ENCODE measurements at places on chromosomes 5 and 9. TPM values are rescaled to one million over a fixed set of nuclear protein-coding genes. Genes with fewer than 3 reads are reported as not detected.

Gene ROR2
- under 0.01 TPM for total RNA-seq

Gene NPDC1
- 29.2 TPM for total RNA-seq

Gene PCSK1
- total RNA-seq, result 0.61 TPM

Gene CA9
- 0.15 TPM for total RNA-seq

Gene HSPB3
- not detected for total RNA-seq

Gene PLAC8L1
- total RNA-seq, result not detected

Gene CRB2
- total RNA-seq, result not detected

Gene ZFR
- total RNA-seq, result 72.5 TPM

Gene LAMC3
- under 0.01 TPM for total RNA-seq

Gene TRPM6
- total RNA-seq, result under 0.01 TPM

Gene ENTPD8
- not detected for total RNA-seq

Gene ERGIC1
- 74.7 TPM for total RNA-seq
